Fibroblast of skin of left biceps (primary cell): ENCODE measurements at places on chromosomes 1 and 21.
A peak's percentile ranks its signal among the peaks of the same experiment; 100 is the strongest.

DNA sequence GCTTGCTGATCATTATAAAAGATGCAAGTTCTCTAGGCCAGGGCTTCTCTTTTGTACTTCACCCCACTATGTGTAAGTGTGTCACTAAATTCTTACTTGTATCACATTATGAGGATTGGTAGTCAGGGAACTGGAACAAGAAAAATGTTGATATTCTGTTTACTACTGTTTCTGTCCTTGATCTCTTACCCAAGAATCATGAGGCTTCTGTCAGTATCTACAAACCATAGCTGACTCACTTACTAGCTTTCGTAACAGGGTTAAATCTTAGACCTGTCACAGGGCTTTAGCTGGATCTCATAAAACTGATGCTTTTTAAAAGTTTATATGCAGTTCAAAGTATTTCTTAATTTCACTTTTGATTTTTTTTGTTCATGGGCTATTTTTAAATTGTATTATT, 681.2 kb downstream of the PLPP3 start:
- DNase-seq, result peak; percentile 44

DNA sequence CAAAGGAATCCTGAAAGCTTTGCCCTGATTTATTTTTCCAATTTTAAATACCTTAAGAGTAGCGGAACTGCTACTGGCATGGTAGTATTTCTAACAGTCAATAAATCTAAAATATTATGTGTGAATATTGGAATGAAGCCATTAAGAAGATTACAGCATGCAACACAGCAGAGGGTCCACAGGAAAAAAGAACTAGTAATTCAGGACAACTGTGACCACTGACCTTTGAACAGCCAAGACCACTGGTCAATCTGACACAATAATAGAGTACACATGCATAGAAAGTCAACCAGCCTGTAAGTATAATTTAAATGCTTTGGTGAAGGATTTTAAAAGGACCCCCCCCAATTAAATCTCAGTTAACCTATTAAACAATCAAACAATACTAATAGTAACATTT, 171.0 kb downstream of the DENND1B start:
- DNase-seq, result no peak

DNA sequence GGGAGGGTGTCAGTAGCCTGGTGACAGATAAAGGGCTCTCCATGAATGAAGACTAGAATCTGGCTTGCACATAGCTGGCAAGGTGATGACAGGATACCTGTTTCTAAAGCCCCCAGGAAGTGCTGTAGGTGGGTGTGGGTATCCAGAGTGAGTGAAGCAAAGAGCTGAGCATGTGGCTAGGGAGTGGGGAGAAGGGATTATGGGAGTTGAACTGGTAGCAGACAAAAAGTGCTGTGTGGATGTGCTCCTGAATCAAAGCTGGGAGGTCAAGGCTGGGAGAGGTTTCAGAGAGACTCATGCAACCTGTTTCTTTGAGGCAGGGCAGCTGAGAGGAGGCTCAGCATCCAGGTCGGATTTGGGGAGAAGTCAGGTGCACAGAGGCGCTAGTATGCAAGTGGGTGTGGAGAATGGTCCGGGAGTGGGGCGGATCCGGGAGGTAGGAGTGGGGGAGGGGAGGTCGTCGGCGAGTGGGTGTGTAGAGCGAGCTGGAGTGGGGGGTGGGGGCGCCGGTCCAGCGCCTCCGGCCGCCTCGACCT, 600 bp downstream of the ASTN1 start:
- DNase-seq, result no peak

GRCh38 chr1:201954263-201955008, 867 bp upstream of the TIMM17A start:
- DNase-seq, result no peak

DNA sequence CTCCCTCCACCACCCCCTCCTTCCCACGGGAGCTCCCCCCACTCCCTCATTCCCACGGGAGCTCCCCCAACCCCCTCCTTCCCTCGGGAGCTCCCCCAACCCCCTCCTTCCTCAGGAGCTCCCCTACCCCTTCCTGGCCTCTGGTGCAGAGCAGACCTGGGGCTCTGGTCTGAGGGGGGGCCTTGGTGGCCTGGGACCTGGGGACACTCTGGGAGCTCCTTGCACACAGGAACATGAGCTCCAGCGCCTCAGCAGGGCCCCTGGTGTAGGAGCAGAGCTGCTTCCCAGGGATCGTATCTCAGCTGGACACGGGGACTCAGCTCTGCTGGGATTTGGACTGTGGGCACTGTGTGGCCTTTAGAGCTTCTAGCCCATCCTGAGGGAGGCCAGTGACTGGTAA, 19.7 kb upstream of the PRSS38 start:
- DNase-seq, result no peak

DNA sequence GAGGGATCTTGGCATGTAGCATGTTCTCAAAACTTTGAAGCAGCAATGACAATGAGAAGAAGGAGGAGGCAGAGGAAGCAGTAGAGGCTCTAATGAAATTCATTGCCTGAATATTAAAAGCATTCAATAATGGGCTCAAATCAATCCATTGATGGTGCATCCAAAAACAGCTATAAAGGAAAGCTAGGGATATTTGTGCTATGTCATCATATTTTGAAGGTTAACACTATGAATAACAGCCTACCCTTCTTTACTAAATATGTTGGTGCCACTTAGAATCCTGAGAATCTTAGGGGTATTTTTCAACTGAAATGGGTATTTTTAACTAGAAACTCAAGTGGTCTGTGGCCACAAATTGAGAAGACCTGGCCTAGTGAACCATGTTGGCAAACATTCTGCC, 153.7 kb downstream of the SETD4 start:
- no peak for DNase-seq

DNA sequence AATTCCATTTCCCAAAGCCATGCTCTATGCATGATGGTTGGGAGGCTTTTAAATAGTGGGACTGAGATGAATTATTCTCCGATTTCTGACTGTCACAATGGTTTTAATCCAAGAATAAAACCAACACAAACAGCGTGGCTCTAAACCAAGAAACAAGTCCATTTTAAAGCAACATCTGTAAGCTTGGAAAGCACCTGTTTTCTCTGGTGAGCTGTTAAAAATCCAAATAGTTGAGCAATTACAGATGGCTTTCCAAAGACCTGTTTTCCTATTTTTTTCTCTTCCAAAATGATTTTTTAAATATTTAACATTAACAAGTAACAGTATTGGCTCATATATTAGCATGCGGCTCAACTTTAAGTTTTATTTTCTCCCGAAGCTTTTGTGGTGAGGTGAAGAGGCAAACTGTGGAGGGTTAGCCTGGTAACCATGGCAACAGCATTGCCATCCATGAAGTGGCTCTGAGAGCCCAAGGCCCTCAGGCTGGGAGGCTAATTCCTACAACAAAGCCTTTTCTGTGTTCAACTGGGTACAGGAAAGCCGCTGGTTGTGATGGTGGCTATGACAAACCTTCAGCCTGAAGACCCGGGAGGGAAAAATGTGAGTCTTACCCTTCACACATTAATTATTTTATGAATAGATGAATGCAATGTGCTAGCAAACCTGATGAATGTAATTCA, 56.7 kb upstream of the B3GALT5 start:
- no peak for DNase-seq

GRCh38 chr1:119225831-119226230, 85.4 kb upstream of the WARS2 start:
- no peak for DNase-seq

GRCh38 chr1:187985145-187985896, 1156.6 kb downstream of the PLA2G4A start:
- DNase-seq, result no peak

- DNase-seq, result peak; percentile 98
Observed at GRCh38 chr1:35192853-35193664, at the start of gene SFPQ. Gene SFPQ, minus strand, starts transcription at chr1:35193145. Its CDS starts 96 bp downstream, at chr1:35193049.

DNA sequence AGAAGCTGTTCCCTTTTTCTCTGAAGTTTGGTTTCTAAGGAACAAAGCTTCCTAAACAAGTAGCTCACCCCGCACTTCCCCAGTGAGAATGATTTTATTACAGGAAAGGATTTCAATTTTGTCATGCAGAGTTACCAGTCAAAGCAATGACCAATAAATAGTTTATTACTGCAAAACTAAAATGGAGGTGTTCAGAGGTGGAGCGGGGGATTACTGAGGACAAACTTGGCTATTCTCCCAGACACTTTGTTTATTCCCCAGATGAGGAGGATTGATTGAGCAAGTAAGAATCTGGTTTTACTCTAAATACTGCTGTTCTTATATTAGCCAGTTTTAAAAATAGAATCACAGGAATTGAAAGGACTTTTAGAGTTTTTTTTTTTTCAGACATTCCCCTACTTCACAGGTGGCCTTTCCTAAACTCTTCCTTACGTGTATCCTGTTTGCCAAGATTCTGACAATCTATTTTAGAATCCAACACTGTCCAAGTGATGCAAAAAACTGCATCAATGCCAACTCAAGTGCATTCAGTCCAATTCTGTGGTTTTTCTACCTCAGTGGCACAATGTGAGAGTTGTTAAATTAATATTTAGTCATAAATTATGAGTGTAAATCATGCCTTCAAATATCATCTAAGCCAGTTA, 136.1 kb downstream of the TNFSF18 start:
- peak; percentile 80 for DNase-seq

GRCh38 chr1:117188170-117188815, 22.4 kb downstream of the VTCN1 start:
- DNase-seq, result no peak

DNA sequence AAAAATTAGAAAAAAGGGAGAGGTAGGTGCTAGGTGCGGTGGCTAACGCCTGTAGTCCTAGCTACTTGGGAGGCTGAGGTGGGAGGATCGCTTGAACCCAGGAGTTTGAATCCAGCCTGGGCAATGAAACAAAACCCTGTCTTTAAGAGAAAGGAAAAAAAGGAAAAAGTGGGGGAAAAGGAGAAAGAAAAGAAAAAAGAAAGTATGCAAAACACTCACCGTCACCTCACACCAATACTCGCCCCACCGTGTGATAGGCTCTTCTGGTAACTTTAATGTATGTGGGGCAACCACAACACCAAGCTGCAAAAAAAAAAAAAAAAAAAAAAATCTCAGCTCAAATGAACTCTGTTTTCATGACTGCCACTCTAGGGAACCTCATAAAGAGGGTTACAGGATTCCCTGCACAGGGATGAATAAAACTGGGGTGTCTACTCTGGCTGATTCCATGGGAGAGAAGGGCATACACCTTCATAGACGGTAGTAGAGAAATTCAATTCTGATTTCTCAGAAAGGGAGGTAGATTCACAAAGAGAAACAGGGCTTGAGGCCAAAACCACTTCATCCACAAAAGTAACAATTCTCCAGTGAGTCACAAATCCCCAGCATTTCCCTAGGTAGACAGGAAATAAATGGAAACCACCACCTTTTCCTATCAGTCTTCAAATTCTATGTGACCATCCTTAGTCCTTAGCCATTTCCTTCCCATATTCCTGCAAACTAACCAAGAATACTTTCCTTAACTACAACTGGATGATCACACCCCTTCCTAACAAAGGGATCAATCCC, 2.5 kb downstream of the MRPL9 start:
- DNase-seq, result no peak

- DNase-seq, result no peak
Observed at GRCh38 chr1:156641761-156642264, at the start of gene BCAN. Gene BCAN, plus strand, starts transcription at chr1:156642117. Its CDS starts 3,938 bp downstream, at chr1:156646055.

DNA sequence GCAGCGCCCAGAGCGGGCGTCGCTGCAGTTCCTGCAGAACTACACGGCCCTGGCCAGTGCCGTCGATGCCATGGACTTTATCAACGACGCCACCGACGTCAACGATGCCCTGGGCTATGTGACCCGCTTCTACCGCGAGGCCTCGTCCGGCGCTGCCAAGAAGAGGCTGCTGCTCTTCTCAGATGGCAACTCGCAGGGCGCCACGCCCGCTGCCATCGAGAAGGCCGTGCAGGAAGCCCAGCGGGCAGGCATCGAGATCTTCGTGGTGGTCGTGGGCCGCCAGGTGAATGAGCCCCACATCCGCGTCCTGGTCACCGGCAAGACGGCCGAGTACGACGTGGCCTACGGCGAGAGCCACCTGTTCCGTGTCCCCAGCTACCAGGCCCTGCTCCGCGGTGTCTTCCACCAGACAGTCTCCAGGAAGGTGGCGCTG, 22.0 kb downstream of the COL6A1 start:
- no peak for DNase-seq

GRCh38 chr1:182406012-182406411, 5.5 kb upstream of the TEDDM1 start:
- no peak for DNase-seq

GRCh38 chr1:12677565-12677964, 33.7 kb downstream of the AADACL4 start:
- no peak for DNase-seq

- no peak for DNase-seq
Observed at GRCh38 chr1:89710498-89711139, 77.7 kb downstream of the LRRC8C start.

DNA sequence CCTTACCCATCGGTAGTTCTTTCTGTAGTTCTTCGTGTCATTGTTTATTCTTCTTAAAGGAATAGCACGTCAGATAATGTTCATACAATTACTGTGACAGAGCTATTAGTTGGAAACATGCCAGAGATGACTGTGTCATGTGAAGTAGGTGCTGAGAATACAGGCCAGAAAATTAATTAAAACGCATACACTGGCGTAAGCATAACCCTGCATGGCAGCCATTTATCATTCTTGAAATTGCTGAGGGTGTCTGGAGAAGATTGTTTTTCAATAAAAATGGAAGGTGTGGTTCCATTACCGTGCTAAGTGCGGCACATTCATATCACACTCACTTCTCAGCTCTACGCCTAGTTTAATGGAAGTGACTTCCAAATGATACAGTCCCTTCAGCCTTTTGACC, 7.8 kb downstream of the ETS2 start:
- DNase-seq, result no peak

DNA sequence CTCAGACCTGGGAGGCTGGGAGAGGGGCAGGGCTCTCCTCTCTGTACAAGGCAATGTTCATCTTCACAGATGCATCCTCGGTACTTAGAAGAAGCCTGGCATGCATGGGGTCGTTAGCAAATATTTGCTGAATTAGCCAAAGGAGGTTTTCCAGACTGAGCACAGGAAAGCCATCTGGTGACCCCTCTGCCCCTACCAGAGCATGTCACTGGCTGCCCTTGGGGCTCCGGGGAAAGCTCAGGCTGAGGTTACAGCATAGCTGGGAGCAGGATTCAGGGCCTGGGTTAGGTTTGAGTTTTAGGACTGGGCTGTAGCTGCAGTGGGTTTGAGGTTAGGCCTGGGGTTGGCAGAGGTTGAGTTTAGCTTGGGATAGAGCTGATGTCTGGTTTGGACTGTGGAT, 43.4 kb upstream of the ZBTB40 start:
- DNase-seq, result no peak

- DNase-seq, result no peak
Observed at GRCh38 chr1:207344221-207344620, 22.7 kb downstream of the CD55 start.

DNA sequence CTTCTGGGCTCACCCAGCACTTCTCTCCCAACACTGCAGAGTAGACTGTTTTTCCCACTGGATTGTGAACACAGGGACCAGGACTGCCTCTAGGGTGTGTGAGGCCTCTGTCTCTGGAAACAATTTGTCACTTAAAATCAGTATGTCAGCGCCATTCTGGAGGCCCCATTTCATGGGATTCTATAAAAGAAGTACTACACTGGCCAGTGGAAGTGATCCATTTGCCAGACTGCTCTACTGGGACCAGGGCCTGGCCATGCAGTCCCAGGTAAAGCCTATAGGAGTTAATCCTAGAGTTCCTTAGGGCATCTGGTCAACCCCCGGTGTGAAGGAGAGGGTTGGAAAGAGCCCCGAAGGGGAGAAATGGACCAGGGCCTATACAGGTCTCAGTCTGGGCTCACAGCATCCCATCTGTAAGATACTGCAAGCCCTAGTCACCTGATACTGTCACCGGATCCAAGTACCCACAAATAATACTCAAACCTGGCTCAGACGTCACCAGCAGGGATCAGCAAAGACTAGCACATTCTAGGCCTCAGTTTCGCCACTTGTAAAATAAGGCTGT, 245.0 kb downstream of the FOXD2 start:
- DNase-seq, result no peak

- no peak for DNase-seq
Observed at GRCh38 chr1:14615549-14616218, 17.2 kb downstream of the KAZN start.
